SK-N-SH treated with all-trans-retinoic acid at 6 μM for 48 hours (cell line): ENCODE measurements at places on chromosomes 6 and 20.

DNA sequence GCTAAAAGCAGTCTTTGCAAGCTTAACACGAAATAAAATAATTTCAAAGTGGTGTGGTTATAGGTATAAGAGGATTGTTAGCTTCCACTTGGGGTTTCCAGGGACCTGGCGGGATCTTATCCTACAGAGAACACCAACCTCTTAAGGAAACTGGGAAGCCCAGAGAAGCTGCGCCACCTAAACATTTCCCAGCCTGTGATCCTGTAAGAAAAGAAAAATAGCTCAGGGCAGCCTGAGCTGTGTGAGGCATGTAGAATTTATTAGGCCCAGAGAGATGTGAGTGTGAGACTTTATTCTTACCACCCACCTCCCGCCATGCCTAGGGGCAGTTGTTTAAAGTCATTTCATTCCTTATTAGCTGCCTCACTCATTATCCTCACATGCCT lies 54.1 kb downstream of the CCN2 start:
- ATAC-seq = no peak

DNA sequence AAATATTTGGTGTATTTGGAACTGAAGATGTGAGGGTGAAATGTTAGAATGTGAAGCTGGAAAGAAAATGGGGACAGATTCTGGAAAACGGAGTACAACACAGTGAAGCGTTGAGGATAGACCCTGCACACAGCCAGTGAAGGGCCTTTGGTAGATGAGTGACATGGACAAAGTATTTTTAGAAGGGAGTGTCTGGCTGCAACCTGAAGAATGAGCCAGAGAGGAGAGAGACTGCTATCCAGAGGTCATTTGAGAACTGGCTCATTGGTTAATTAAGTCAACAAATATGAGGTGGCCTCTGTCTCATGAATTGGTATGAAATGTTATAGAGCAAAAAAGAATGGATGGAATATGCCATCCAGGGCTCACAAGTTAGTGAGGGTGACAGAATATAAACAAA lies 310.5 kb downstream of the PACRG start:
- no peak for ATAC-seq

GRCh38 chr6:139612135-139612465 lies 237.7 kb upstream of the CITED2 start:
- no peak for ATAC-seq

GRCh38 chr6:167007985-167008384 lies 8.8 kb downstream of the CEP43 start:
- ATAC-seq = no peak

GRCh38 chr20:63148696-63149095 lies 67.2 kb downstream of the YTHDF1 start:
- ATAC-seq = no peak

DNA sequence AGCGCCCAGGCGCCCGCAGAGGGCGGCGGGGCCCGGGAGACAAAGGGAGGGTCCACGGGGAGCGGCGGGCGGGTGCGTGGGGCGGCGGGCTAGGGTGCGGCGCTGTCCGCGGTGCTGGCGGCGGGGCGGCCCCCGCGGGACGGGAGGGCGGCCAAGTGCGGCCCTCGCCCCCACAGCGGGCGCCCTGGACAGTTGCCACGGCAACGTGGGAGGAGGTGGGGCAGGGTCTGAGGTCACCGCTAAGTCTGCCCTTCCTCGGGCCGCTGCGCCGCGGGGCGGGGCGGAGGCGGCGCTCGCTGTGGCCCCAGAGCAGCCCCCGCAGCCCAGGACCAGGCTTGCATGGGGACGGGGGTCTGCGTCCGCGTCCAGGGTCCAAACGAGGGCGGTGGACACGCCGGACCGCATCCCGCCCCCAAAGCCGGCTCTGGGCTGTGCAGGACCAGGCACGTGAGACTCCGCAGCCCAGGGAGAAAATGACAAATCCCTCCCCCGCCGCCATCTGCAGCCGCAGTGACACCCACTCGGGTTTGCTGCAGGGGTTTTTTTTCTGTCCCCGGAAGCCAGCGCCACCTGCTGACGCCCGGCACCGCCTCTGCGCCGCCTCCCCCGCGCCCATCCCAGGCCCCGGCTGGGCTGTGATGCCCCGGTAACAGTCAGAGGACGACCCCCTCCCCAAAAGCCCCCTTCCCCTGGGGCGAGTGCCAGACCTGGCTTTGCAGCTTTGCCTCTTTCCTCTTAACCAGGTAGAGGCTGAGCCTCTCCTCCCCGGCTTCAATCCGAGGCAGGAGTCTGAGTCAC lies 36.8 kb downstream of the YTHDF1 start:
- ATAC-seq = no peak

DNA sequence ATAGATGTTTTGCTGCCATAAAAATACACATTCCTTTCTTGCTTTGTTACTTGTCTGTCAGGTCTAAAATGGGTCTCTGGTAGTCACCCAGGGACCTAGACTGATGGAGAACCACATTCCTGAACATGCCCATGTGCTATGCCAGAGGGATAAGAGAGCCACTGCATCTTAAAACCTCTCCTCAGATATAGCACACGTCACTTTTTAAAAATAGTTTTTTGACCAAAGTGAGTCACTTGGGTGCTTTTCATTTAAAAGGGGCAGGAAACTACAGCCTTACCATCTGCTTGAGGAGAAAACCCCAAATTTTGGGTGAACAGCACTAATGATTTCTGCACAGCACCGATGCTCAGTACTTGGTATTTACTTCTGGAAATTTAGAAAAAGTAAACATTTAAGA lies 197.8 kb downstream of the OGFRL1 start:
- ATAC-seq = no peak

GRCh38 chr6:43221046-43221972 lies 8.0 kb downstream of the DNPH1 start:
- ATAC-seq = peak; percentile 15

DNA sequence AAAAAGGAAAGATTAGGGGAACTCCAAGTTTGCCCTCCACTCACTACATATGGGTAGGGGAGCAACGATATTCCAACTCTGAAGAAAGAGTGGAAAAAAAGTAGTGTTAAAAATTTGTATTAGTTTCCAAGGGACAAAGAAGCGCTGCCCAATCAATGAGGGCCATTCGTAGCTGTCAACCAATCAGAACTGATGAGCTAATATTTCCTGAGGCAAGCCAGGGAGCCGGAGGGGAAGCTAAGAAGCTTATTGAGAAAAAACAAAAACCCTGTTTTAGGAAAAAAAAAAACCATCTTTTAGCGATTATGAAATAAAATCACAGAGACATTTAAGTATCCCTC lies 59.5 kb downstream of the TRIM38 start:
- peak; percentile 43 for ATAC-seq

DNA sequence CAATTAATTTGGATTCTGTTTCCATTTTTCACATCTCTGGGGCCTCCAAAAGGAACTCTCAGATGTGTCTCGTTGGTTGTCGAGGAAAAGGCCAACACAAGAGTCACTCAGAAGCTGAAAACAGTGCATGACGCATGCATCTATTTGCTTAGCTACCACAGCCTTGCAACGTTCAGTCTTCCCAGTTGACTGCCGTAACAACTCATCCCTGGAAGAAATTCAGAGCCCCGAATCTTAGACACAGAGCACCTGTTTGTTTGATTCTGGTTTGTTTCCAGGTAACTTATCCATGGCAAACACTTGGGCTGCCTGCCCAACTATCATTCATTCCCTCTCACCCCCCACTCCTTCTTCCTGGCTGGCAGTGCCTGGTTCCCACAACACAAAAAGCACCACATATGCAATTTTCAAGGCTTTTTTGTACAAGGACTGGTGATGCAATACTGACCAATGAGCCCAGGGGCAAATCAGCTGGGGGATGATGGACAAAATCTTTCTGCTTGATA lies 60.5 kb downstream of the ZMYND8 start:
- ATAC-seq = no peak

- peak; percentile 36 for ATAC-seq
Measured at GRCh38 chr6:144286503-144287393, 1.6 kb downstream of the UTRN start.

DNA sequence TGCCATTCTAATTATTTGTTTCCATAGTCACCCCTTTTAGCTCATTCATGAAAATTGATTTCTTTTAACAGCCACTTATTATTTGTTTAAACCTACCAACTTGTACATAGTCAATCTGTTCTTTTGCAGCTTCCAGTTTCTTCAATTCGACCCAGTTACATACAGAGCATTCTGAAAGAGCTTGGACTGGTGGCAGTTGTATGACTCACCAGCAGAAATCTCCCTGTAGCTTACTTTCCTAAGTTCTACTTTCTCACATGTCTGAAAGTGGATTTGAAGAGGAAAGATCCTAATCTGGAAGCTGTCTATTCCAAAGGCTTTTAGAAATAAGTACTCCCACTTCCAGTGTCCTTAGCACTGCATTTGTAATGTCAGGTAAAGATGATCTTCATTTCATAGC lies 447.9 kb downstream of the HTR1B start:
- peak; percentile 82 for ATAC-seq

- peak; percentile 88 for ATAC-seq
Measured at GRCh38 chr6:161233986-161234661, 39.7 kb downstream of the AGPAT4 start.

DNA sequence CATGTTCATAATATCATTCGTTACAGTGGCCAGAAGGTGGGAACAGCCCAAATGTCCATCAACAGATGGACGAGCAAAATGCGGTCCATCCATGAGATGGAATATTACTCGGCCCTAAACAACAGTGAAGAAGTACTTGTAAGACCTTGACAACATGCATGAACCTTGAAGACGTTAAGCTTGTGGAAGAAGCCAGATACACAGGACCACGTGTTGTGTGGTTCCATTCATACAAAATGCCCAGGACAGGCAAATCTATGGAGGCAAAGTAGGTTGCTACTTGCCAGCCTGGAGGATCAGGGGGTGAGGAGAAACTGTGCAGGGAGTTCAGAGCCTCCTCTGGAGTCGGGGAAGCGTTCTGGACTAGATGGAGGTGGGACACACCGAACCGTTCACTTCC lies 207.1 kb downstream of the ERMARD start:
- ATAC-seq = no peak

DNA sequence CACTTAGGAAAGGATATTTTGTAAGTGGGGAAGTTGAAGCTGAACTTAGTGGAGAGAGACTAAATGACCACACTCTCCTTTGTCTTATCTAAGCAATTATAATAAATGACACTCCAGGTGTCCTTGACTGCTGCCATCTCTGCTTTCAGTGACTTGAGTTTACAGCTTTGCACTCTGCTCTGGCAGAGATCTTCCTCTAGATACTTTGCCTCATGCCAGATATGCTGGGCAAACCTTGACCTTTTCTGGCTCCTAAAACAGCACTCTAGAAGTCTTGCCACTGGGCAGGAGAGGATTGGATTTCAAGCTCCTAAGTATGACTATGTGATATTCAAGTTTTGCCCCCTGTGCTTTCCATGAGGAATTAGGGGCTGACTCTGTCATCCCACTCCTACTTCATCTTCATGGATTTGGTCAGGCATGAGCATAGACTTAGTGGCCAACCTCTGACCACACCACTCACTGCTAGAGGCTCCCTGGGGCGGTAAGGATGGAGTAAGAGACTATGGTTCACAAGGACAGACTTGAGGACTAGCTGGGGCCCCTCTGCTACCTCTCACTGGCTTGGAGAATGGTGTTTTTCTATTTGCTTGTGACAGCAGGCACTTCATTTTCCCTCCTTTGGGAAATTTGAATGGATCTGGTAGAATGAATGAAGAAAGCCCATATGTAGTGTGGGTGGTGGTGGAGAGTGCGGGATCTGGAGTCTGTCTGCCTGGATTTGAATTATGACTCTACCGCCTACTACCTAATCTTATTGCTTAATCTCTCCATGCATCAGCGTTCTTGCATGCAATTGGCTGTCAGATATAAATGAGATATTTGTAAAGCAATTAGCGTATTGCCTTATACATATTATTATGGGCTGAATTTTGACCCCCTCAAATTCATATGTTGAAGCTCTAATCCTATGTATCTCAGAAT lies 191.4 kb downstream of the REV3L start:
- no peak for ATAC-seq

DNA sequence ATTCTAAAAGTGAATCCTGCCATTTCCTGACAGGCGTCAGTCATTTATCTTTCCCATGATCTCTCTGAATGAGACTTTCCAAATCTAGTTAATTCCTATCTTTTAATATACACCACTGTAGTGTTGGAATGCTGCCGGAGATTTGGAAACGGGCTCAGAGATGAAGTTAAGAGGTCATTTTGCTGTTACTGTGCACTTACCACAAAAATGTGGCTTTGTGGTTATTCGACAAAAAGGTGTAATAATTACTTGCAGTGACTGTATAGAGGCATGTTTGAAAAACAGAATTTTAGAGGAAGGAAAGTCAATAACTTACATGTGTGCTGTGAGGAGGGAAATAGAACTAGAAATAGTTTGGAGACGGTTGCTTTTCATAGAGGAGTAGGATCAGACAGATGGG lies 460.2 kb upstream of the BTBD3 start:
- ATAC-seq = no peak

DNA sequence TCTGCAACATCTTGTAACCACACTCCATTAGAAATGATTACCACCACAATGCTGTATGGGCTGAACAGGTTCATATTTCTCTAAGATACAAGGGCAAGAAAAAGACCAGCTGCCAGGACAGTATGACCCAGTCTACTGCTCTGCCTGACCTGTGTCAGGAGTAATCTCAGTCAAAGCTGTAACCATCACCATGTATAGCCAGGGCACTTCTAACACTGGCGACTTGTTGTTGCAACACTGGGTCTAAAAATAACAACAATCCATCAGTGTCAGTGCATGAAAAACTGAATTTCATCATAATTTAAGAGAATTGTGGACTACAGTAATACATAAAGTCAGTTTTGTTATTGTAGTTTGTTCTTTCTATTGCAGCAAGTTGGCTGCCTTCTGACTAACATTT lies 738.6 kb upstream of the ADGRB3 start:
- no peak for ATAC-seq

GRCh38 chr6:43900560-43900915 lies 130.5 kb downstream of the VEGFA start:
- ATAC-seq = no peak

GRCh38 chr20:13659288-13659687 lies 20.6 kb upstream of the TASP1 start:
- no peak for ATAC-seq

DNA sequence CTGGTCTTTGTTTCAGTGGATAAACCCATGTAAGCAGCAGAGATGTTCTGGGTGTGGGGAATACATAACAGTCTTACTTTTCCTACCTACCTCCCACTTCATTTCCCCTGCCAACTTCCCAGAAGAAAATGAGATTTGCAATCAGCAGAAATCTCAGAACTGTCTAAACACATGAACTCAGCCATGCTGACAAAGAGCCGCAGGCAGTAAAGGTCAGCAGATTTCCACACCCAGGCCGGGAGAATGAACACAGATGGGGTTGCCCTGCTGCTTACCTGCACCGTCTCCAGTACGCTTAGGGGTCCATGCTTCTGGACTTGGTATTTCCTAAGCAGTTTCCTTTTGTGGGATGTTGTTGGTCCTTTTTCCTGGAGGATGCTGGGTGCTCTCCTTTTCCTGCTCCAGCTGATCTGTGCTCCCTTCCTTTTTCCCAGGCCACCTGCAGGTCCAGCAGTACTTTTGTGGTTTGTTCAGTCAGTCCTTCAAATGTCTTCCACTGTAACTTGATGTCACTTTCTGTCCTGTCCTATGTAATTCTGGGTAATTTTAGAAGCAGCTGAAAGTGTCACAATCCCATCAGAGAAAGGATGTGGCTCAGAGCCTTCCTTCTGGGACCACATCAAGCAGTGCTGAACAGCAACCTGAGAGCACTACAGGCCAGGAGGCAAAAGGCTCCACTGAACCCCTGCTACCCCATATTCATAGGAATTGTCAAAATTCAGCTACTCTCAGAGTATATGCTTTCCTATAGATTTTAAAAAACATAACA lies 129.0 kb downstream of the CEP57L1 start:
- peak; percentile 30; the same call in 1 of the 3 replicates for ATAC-seq
